ENCODE measurements at places on chromosomes 16 and 17.

DNA sequence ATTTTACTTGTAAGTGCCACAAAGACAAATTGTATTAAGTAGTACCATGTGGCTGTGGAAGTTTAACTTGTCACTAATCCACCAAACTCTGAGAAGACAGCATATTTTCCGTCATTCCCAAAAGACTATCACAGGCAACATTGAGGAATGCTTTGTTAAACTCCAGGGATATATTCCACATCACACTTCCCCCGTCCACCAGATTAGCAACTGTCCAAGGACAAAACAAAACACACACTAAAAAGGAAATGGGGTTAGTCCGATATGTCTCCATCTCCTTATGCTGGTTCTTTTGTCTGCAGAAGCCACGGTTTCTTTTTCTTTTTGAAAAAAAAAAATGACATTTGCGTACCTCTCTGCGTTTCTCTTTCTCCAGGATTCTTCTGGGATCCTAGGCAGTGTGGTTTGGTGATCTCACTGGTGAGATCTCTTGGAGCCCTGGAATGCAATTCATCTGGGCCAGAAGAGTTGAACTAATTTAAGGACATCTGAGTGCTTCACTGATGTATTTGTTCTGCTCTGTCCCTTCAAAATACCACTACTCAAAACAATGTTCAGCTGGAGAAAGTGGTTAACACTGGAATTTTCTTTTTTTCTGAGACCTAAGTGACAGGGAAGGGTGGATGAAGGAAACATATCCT lies 40.6 kb downstream of the PRKCB start:
- DNase-seq = no peak

- DNase-seq = no peak
These were observed 85.6 kb downstream of the SPECC1 start for GRCh38 chr17:20094777-20095176.

DNA sequence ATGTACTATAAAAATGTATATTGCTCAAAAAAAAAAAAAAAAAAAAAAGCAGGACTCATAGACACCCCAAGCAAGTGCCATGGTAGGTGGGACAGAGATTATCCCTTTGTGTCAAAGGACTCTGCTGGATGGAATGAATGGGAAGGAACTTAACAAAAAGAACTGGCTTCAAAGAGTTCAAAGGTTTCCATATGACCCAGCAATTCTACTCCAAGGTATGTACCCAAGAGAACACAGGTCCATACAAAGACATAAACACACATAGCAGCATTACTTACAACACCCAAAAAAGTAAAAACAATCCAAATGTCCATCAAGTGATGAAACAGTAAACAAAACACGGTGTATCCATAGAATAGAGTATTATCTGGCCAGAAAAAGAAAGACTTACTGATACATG lies 255.2 kb downstream of the SLC39A11 start:
- no peak for DNase-seq

DNA sequence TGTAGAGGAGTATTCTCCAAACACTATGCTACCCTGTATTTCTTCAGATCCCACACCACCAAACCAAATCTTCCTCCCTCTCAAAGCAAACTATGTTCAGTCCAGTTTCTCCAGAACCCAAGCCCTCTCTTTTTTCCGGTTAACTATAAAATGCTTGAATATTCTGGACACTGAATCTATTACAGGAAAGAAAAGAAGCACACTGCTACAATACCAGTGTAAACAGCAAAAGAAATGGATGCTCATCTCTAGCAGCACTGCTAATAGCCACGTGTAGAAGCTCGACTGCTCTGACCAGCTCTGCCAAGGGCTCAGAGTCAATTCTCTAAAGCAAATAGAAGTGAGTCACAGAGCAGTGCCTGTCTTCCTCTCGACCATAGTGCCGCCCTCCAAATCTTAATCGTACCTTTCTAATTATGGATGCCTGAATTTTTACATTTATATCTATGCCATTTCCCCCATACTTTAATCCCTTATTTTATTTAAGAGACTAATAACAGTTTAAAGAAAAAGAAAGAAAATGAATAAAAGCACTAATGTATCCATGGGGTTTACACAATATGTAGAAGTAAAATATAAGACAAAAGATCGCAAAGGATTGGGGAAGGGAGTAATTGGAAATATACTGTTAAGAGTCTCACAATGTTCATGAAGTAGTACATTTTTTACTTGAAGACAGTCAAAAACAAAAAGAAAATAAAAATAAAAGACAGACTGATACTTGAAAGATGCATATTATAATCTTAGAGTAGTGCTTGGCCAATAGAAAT lies 154.5 kb downstream of the PARN start:
- DNase-seq = no peak

DNA sequence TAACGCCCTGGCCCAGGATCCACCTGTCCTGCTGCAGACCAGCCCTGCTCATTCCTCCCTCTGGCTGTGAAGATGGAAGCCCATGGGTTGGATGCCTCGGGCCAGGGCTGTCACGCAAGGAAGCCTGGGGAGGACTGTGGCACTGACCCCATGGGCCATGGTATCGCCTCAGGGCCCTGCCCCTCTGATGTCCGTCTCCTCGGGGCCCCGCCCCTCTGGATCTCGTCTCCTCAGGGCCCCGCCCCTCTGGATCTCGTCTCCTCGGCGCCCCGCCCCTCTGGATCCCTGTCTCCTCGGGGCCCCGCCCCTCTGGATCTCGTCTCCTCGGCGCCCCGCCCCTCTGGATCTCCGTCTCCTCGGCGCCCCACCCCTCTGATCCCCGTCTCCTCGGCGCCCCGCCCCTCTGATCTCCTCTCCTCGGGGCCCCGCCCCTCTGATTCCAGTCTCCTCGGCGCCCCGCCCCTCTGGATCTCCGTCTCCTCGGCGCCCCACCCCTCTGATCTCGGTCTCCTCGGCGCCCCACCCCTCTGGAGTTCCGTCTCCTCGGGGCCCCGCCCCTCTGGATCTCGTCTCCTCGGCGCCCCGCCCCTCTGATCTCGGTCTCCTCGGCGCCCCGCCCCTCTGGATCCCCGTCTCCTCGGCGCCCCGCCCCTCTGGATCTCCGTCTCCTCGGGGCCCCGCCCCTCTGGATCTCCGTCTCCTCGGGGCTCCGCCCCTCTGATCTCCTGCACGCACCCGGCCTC lies 24.0 kb downstream of the METRNL start:
- DNase-seq = peak; percentile 25

GRCh38 chr17:17834974-17835373 lies 1.8 kb downstream of the SREBF1 start:
- DNase-seq = no peak

DNA sequence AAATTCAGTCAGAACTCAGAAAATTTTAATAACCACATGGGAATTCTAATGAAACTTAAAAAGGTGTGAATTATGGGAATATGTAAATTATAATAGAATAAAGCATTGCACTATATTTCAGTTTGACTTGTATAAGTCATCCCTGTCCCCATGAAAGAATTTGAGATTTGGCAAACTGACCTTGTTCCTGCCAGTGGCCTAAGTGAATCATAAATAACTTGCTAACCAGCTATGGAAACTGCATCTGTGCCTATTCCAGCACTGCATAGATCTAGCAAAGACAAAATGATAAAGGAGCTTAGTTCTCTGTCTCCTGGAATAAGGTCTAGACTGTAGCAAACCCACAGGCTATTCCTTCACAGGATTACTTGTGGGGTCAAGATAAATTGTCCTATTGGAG lies 106.8 kb upstream of the NOG start:
- no peak for DNase-seq

DNA sequence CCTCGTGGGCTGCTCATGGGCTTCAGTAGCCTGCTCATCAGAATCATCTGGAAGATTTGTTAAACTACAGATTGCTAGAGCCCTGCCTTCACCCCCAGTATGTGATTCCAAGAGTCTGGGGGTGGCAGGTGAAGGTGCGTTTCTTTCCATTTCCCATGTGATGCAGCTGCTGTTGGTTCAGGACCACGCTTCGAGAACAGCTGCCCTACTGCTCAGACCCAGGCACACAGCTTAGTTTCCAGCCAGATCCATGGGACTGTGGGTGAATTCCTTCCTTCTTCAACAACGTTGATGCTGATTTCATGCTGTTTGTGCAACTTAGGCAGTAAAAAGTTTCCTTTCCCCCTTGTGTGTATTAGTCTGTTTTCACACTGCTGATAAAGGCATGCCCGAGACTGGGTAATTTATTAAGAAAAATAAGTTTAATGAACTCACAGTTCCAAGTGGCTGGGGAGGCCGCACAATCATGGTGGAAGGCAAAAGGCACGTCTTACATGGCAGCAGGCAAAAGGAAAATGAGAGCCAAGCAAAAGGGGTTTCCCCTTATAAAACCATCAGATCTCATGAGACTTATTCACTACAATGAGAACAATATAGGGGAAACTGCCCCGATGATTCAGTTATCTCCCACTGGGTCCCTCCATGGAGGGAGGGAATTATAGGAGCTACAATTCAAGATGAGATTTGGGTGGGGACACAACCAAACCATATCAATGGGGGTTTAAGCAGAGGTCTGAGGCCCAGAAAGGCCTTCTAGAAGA lies 159.2 kb downstream of the XYLT1 start:
- DNase-seq = no peak

DNA sequence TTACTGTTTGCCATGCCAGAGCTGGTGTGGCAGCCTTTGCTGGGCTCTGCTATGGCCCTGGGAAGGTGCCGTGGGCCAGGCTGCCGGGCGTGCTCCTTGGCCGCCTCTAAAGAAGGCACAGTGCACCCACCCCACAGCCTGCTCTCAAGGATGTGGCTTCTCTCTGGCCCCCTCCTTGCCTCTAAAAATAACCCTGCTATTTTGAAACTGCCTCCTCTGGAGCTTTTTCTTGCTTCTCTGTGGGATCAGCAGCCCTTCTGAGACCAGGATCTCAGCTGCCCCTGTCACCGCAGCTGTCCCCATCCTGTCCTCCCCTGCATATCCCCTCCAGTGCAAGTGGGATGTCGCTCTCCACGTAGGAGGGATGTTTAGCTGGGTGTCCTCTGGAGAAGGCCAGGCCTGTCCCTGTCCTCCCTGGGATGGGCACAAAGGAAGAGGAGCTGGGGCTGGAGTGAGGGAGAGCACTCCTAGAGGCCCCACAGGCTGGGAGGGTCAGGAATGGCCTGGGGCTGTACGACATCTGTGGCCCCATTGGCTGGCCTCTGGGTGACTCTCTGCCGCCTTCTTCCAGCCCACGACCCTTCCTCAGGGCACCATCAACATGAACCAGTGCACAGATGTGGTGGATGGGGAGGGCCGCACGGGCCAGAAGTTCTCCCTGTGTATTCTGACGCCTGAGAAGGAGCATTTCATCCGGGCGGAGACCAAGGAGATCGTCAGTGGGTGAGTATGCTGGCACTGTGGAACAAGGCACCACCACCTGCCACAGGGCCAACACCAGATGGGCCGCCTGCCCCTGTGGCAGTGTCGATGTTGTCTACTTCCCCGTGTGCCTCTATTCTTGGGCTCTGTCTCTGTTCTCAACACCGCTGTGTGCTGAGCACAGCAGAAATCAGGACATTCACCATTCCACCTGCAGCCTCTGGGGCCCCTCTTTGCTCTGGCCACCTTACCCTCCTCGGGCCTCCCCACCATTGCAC lies 79.7 kb downstream of the PLD6 start:
- no peak for DNase-seq

- peak; percentile 81 for DNase-seq
These were observed at the start of gene KSR1 for GRCh38 chr17:27455914-27456680. KSR1 (plus strand) TSS chr17:27456448; CDS start chr17:27456644, 196 bp downstream.

DNA sequence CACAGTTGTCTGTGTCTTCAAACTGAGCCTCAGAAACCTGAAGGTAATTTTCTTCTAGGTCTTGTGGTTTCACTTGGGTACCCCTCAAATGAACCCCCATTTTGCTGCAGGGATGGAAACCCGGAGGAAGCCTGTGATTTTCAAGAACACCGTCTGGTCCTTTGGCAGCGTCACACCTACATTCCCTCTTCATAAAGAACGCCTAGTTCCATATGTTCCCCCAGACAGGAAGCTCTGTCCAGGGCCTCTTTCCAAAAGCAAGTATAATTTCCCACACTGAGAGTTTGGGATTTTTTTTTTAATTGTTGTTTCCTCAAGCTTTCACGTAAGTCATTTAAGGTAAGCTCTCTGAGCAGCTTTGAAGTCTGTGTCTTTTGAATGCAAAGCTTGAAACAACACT lies 515.0 kb downstream of the TMEM114 start:
- no peak for DNase-seq

GRCh38 chr17:49093131-49093530 lies 39.4 kb upstream of the B4GALNT2 start:
- DNase-seq = no peak

- DNase-seq = peak; percentile 90
These were observed at the start of gene CHTF18 for GRCh38 chr16:788399-789126. CHTF18 (plus strand) TSS chr16:788620; CDS start chr16:788685, 65 bp downstream.

DNA sequence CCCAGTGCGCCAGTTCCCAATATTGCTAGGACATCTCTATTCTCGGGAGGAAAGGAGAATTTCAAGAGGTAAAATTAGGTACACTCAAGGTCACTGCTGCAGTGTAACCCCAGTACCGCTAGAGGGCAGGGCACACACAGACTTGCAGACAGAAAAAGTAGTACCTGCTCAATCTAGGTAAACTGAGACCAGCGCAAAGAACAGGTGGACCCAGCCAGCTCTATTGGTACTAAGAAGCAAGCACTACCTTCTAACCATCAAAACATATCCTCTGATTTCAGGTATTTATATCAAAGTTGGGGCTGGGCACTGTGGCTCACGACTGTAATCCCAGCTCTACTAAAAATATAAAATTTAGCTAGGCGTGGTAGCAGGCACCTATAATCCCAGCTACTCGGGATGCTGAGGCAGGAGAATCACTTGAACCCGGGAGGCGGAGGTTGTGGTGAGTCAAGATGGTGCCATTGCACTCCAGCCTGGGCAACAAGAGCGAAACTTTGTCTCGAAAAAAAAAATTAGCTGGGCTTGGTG lies 3.6 kb upstream of the WDR81 start:
- peak; percentile 61 for DNase-seq

GRCh38 chr17:41678411-41678906 lies 10.2 kb upstream of the EIF1 start:
- DNase-seq = no peak

- no peak for DNase-seq
These were observed 8.3 kb downstream of the HAGH start for GRCh38 chr16:1818204-1818872.

DNA sequence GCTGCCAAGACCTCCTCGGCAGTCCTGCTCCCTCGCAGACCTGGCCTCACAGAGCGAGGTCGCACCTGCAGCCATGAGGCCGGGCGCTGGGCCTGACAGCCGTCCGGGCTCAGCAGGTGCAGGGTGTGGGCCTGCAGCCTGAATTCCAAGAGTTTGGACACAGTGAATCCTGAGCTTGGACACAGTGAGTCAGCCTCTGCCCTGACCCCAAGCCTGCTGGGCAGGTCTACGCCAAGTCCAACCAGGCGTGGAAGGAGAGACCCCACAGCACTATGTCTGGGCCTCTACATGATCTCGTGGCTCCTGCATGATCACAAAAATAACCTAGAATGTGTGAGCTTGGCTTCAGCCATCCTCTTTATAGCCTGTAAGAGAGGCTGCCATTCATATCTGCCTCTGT lies 121.0 kb downstream of the C16orf95 start:
- no peak for DNase-seq

- DNase-seq = no peak
These were observed 40.6 kb upstream of the CDH8 start for GRCh38 chr16:62076886-62077285.

- no peak for DNase-seq
These were observed 333.7 kb downstream of the SEC14L1 start for GRCh38 chr17:77474292-77474988.

- DNase-seq = no peak
These were observed 7.0 kb downstream of the TMC8 start for GRCh38 chr17:78137392-78138203.

- no peak for DNase-seq
These were observed 315.4 kb downstream of the MAP2K6 start for GRCh38 chr17:69729944-69730343.

GRCh38 chr16:86010680-86011141 lies 111.7 kb downstream of the IRF8 start:
- no peak for DNase-seq

GRCh38 chr16:24430954-24431760 lies 108.2 kb upstream of the RBBP6 start:
- no peak for DNase-seq
